Activated CD4-positive, alpha-beta memory T cell treated with anti-CD3 and anti-CD28 coated beads, Interleukin-2, amount 10 ng/mL, durations not matched to agents 7 days and 5 days (primary cell): ENCODE measurements at places on chromosomes 7 and 10.

- no peak for DNase-seq
- H3K27me3 ChIP-seq = no peaks in the 10 kb centered on the region
- H3K4me3 ChIP-seq = no peak overlapping the region
- no peak overlapping the region for H3K27ac ChIP-seq
- no peaks in the 10 kb centered on the region for H3K4me1 ChIP-seq
- H3K36me3 ChIP-seq = no peaks in the 10 kb centered on the region
These were observed 250.4 kb upstream of the TCERG1L start for GRCh38 chr10:131561897-131562296.

DNA sequence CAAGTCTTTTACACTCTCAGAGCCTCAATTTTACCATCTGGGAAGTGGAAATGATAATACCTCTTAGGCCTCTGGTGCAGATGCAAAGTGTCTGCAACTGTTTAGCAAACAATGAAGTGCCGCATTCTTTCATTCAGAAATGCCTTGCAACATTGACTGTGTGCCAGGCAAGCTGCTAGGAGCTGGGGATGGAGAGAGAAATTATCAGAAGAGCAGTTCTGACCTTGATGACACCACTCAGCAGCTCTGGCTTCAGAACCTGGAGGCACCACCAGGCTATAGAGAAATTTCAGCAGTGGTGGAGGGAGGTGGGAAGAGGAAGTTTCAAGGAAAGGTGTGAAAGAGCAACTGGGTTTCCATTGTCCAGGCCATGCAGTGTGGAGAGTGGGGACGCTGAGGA is 78.1 kb upstream of the HABP2 start:
- peaks cover 3% of the 10 kb centered on the region for H3K27me3 ChIP-seq
- no peak overlapping the region for H3K27ac ChIP-seq
- no peak overlapping the region for H3K4me3 ChIP-seq
- DNase-seq = no peak

DNA sequence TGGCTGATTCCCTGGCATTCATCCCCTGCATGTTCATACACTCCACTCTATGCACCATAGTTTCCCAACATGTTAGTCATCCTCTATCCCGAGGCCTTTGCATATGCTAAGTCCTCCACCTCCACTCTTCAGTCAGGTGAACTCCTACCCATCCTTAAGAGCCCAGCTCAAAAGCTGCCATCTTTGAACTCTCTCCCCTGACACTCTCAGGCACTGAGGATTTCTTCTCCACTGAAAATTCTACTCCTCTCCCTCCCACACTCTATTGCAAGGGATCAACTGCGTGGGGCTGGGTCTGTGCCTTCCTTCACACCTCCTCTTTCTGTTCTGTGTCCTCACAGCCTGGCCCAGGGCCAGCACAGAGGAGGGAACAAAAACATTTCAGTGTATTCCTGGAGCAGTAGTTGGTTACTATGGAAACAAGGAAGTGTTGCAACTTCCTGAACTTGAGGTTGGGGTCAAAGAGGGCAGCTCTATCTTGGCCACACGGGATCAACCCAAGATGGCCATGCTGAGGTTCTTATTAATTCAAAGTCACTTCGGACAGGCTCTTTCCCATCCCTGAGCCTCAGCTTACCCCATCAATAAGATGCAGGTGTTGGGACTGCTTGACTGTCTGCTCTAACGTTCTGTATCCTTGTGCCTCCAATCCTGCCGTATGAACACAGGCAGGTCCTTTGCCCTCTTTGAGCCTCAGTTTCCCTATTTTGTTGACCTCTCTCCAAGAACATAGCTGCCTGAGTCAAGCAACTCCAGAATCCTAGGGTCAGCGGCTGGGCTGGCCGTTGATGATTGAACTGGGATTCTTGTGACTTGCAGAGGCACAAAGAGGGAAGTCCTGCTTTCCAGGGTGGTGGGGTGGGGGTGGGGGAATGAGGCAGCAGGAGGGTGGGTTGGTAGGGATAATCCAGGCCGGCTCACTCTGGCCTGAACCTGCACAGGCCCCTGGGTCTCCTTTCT is 15.5 kb downstream of the ZMIZ1 start:
- H3K27me3 ChIP-seq = no peaks in the 10 kb centered on the region
- peaks cover 23% of the 10 kb centered on the region for H3K4me1 ChIP-seq
- peak overlapping the region; percentile 11 for H3K27ac ChIP-seq
- H3K36me3 ChIP-seq = no peaks in the 10 kb centered on the region
- no peak overlapping the region for H3K4me3 ChIP-seq
- DNase-seq = peak; percentile 26

- no peak for DNase-seq
- H3K36me3 ChIP-seq = no peaks in the 10 kb centered on the region
- no peaks in the 10 kb centered on the region for H3K27me3 ChIP-seq
These were observed 36.3 kb upstream of the ANTXRL start for GRCh38 chr10:46250481-46250880.

DNA sequence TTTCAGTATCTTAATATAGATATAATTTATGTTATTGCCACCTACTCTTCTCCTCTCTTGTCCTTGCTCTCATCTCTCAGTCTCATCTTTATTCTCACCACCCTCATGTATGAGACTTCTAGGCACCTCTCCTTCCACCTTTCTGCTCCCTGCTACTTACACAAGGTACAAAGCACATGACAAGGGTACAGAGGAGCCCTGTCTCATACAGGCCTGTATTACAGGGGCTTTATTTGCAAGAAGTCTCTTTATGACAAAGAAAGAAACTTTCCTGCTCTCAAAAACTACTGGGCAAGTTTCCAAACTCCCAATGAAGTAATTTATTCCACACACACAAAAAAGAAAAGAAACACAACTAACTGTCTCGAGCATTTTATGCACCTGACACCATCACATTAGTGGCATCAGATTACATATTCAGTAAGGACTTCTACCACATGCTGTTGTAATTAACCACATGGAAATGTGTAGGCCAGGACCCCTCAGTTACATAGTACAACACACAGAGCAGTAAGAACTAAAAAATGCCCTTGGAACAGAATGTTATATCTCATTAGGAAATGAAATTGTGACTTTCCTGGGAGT is 253.1 kb downstream of the FZD1 start:
- no peaks in the 10 kb centered on the region for H3K4me1 ChIP-seq
- H3K27me3 ChIP-seq = no peaks in the 10 kb centered on the region
- H3K27ac ChIP-seq = no peak overlapping the region
- no peaks in the 10 kb centered on the region for H3K36me3 ChIP-seq
- DNase-seq = no peak

DNA sequence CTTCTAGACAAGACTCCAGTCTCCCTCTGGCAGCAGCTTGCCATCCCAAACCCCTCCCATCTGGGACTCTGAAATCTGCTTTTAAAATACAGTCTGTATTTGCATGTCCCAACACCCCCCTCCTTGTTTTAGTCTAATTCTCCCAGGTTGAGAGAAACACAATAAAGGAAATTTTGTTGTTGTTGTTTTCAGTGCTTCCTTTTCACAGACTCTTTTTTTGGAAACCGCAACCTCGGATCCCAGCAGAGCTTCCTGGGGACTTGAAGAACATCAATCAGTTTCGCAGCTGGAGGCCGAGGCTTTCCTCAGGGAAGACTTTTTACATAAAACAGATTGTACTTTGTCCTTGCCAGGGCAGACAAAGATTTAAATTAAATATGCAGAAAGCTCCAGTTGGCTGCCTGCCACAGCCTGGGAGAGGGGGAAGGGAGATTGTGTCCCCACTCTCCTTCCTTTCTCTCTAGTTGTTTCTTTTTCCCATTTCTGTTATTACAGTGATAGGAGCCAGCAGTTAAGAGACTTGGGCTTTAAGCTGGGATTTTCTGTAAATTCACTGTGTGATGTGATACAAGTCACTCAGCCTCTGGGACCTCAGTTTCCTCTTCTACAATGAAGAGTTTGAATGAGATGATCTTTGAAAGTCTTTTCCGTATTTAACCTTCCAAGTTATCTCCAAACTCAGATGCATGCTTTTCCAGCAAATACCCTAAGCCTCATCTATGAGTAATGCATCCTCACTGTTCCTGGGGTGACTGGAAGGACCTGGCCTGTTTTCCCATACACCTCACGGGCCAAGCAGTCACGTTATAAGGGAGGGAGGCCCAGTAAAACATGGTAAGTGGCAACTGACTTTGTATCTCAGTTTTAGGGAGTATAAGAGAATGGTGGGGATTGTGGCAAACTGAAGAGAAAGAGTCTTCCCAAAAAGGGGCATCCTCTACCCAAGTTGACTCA is 192.3 kb downstream of the REEP3 start:
- no peak overlapping the region for H3K27ac ChIP-seq
- H3K4me3 ChIP-seq = no peak overlapping the region
- H3K36me3 ChIP-seq = peaks cover under 1% of the 10 kb centered on the region
- peaks cover 3% of the 10 kb centered on the region for H3K27me3 ChIP-seq
- H3K4me1 ChIP-seq = peaks cover 5% of the 10 kb centered on the region

DNA sequence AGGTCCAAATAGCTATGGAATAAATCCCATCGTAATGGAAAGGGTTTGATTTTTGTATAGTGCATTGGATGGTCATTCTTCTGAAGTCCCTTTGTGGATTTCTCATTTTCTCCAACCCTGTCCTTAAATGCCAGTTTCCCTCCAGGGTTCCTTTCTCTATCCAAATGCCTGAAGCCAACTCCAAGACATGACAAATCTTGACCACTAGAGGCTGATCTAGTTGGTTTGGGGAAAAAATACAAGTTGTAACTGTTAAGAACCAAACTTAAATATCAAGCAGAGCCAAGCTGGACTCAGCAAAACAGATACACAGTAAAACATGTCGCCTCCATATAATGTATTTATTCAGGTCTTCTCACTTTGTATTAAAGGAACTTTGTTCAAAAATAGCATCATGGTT is 28.7 kb downstream of the FRMD4A start:
- H3K27me3 ChIP-seq = peaks cover 18% of the 10 kb centered on the region
- H3K27ac ChIP-seq = no peak overlapping the region
- no peaks in the 10 kb centered on the region for H3K4me1 ChIP-seq

GRCh38 chr10:74824184-74824899 is 2.1 kb upstream of the KAT6B start:
- DNase-seq = peak; percentile 27
- H3K27ac ChIP-seq = peak overlapping the region; percentile 86
- peak overlapping the region; percentile 81 for H3K4me3 ChIP-seq
- peaks cover 5% of the 10 kb centered on the region for H3K36me3 ChIP-seq
- peaks cover 51% of the 10 kb centered on the region for H3K4me1 ChIP-seq

DNA sequence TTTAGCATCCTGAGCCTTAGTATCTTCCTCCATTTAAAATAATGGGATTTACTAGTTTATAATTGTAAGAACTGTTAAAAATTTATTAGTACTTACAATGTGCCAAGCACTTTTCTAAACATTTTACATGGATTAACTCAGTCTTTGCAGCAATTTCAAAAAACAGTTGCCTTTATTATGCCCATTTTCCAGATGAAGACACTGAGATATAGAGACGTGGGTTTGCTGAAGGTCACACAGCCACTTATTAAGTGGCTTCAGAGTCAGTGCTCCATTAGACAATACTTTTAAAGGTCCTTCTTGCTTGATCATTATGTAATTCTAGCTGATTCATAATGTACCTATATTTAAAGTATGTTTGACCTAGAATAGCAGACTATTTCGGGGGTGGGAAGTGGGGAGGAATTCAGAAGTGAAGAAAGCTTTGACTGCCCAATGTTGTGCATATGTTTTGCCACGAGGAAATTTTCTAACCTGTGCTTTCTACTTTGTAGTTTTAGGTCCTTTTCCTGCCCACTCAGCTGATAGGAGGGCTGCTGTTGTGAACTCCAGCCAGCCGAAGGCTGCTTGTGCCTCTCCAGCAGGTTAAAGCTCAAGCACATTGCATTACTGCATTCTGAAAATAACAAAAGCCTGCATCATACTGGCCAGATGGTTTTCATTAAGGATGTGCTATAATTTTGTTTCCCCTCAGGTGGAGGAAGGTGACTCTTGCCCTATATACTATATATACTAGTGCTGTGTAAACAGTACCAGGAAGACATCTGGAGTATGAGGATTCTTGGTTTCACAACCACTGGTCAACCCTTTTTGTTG is 4.3 kb downstream of the PLEKHA8 start:
- no peak overlapping the region for H3K27ac ChIP-seq
- no peak for DNase-seq
- no peaks in the 10 kb centered on the region for H3K27me3 ChIP-seq
- H3K36me3 ChIP-seq = no peaks in the 10 kb centered on the region
- H3K4me3 ChIP-seq = no peak overlapping the region

DNA sequence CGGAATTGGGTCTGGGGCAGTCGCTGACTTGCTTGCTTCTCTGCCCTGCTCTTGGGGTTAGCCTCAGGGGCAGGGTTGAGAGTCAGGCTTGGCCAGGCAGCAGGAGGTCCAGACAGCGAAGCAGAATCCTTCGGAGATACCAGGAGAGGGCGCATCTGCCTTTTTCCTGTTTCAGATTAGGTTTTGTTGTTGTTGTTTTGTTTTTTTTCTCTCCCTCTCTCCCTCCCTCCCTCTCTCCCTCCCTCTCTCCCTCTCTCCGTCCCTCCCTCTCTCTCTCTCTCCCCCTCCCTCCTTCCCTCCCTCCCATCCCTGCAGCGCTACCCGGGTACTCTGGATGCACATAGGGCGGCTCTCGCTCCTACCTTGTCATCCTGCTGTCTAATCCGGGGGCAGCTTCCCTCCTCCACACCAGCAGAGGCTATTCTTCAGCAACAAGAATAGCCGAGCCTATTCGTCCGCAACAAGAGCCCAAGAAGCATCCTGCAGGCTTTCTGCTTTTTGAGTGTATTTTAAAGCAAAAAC is 758 bp upstream of the OPTN start:
- peak overlapping the region; percentile 91 for H3K27ac ChIP-seq
- peak overlapping the region; percentile 92 for H3K4me3 ChIP-seq
- peaks cover 43% of the 10 kb centered on the region for H3K4me1 ChIP-seq
- peak; percentile 68 for DNase-seq
- H3K27me3 ChIP-seq = no peaks in the 10 kb centered on the region

DNA sequence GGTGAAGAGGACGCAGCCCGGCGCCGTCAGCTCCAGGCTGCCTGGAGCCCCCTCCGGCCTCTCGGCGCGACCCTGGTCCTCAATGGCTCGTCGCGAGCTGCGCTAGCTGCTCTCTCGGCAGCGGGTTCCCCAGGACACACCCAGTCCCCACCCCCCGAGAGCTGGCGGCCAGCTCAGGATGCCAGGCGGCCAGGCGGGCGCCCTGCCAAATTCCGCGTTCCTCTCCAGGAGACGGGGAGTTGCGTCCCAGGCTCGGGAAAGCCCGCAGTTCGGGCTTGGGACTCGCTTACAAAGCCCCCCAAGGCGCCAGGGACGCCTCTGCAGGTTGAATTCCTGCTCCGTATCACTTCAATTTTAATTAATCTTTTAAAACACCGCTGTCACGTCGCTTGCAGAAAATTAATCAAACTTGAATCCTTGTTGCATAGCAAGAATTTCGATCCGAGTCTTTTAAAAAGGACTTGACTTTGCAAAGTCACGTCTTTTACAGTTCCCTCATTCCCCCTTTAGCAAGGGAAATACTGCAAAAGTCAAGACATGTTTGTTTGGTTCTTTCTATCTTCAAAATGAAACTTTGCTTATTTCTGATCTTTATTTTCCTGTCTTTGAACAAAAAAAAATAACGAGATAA is 28.2 kb downstream of the SKIDA1 start:
- DNase-seq = no peak
- peaks cover 69% of the 10 kb centered on the region for H3K27me3 ChIP-seq

GRCh38 chr10:7397049-7398035 is 13.5 kb downstream of the SFMBT2 start:
- H3K4me1 ChIP-seq = peaks cover 16% of the 10 kb centered on the region
- no peak for DNase-seq
- H3K36me3 ChIP-seq = peaks cover 25% of the 10 kb centered on the region
- no peaks in the 10 kb centered on the region for H3K27me3 ChIP-seq
- H3K27ac ChIP-seq = no peak overlapping the region
- H3K4me3 ChIP-seq = no peak overlapping the region

- H3K27ac ChIP-seq = no peak overlapping the region
- H3K36me3 ChIP-seq = peaks cover 4% of the 10 kb centered on the region
- no peak for DNase-seq
- H3K4me1 ChIP-seq = peaks cover 36% of the 10 kb centered on the region
- H3K27me3 ChIP-seq = peaks cover 2% of the 10 kb centered on the region
- H3K4me3 ChIP-seq = no peak overlapping the region
These were observed 229.8 kb downstream of the DNAJB6 start for GRCh38 chr7:157566631-157567006.

- DNase-seq = no peak
These were observed 190.6 kb downstream of the DIP2C start for GRCh38 chr10:498760-499435.
